Mammary epithelial cell (primary cell): ENCODE measurements at places on chromosomes 3 and 15. TPM values are rescaled to one million over a fixed set of nuclear protein-coding genes. Genes with fewer than 3 reads are reported as not detected.

RHOV gene
- 0.83 TPM for total RNA-seq

STRA6 gene
- total RNA-seq, result 0.17 TPM

PDHB gene
- 44.9 and 46.1 TPM in 2 replicates for total RNA-seq

UNC13C gene
- 0.33 TPM for total RNA-seq

SRGAP3 gene
- total RNA-seq, result 42.3 and 50.1 TPM in 2 replicates

BCL2A1 gene
- total RNA-seq, result not detected

CMTM6 gene
- total RNA-seq, result 62.9 and 70.0 TPM in 2 replicates

AADACL2 gene
- total RNA-seq, result under 0.01 TPM
